Left renal pelvis (tissue), 4 donors: ENCODE measurements at places on chromosomes 13 and 19. TPM values are rescaled to one million over a fixed set of nuclear protein-coding genes. Genes with fewer than 3 reads are reported as not detected.

- no peak for DNase-seq
Observed at GRCh38 chr19:16316506-16316882, 8.1 kb upstream of the KLF2 start.

DNA sequence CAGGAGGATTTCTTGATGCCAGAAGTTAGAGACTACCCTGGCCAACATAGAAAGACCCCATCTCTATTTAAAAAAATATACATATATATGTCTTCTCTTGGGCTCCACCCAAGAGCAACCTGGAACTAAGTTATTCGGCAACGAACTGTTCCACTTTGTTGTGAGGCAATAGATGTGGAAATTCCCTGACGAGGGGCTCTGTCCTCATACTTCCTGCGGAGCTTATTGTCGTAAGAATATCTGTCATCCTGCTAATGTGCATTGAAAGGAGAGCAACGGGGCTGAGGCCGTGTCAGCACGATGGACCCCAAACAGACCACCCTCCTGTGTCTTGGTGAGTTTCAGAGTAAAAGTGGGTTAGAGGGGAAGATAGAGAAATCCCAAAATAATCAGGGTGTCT is at the start of gene FCAR:
Gene FCAR, plus strand, starts transcription at position 246 of the 400 bp plus-strand sequence. Its CDS starts 55 bp downstream, at position 301.
- DNase-seq = no peak

- no peak for DNase-seq
Observed at GRCh38 chr13:110554227-110554836, 7.2 kb downstream of the RAB20 start.

The MAP1S gene
- 34.9 TPM for polyA plus RNA-seq

- no peak for DNase-seq
Observed at GRCh38 chr19:3403489-3404323, 37.3 kb downstream of the NFIC start.

DNA sequence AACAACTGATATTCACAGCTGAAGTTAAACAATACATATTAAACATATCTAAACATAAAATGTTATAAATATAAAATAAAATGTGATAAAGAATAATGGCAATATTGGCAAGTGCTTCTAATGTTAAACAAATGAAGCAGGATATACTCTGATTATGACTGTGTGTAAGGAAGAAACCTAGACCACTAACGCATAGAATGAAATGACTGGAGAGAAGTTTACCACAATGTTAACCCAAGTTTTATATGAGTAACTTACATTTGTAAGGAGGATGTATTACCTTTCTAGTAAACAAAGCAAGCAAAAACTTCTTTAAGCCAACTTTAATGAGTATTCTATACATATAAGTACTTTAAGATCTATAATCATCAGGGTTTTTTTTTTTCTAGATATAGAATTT is 43.0 kb downstream of the RB1 start:
- DNase-seq = no peak
